ENCODE measurements at places on chromosomes 2 and 18.
A peak's percentile ranks its signal among the peaks of the same experiment; 100 is the strongest.

- no peak for DNase-seq
These were observed 53.6 kb upstream of the SLC14A1 start for GRCh38 chr18:45670281-45670962.

DNA sequence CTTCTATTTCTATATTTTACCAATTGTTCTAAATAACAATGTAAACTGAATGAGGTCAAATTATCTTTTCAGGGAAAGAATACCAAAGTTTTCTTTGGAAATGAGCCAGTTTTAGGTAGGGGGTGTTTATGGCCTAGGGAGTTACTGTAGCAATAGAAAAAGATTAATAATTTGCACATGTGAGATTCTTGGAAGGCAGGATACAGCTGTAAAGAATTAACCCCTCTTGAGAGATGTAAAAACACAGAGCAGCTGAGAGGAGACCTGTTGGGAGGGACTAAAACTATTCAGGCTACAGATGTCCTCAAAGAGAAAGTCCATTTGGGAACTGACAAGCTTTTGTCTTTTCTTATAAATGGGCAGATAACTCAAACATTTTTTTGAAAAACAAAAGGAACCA, 182.2 kb downstream of the FIGN start:
- peak; percentile 28 for DNase-seq

DNA sequence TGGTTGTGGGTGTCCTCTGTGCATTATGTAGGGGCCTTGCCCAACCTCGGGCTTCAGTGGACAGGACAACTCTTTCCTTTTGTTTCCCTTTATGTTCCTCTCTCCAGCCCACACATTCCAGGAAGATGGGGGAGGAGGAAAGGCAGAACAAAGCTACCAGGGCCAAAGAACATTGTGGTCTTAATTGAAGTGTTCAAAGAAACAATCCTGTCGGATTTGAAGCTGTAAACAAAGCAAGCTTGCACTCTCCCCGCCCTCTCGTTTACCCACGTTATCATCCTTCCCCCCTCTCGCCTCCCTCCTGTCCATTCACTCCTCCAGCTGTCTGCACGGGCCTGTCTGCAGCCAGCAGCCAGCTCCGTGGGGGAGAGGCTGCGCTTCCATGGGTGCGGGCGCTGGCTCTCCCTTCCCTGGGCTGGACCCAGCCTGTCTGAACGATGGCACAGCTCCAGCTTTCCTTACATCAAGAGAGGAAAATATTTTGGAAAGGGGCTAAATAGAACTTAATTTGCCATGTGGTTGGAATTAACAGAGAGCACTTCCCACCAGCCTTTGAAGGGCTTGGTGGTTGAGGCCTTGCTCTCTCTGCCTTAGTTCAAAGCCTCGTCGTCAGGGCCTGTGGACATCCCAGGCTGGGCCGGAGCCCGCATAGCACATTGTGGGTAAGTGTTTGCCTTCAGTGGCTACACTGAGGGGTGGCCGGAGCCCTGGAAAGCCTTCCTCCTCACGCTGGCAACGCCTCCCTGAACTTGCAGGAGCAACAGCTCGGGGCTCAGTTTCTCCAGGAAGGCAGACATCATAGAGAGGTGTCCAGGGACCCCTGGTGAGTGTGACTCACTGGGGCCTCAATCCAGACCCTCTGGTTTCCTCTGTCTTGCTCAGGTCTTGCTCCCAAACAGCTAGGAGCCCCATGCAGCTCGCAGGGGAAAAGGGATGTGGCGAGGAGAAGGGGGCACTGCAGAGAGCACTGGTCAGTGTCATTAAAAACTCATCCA, 60.6 kb upstream of the HS6ST1 start:
- DNase-seq = peak; percentile 32

DNA sequence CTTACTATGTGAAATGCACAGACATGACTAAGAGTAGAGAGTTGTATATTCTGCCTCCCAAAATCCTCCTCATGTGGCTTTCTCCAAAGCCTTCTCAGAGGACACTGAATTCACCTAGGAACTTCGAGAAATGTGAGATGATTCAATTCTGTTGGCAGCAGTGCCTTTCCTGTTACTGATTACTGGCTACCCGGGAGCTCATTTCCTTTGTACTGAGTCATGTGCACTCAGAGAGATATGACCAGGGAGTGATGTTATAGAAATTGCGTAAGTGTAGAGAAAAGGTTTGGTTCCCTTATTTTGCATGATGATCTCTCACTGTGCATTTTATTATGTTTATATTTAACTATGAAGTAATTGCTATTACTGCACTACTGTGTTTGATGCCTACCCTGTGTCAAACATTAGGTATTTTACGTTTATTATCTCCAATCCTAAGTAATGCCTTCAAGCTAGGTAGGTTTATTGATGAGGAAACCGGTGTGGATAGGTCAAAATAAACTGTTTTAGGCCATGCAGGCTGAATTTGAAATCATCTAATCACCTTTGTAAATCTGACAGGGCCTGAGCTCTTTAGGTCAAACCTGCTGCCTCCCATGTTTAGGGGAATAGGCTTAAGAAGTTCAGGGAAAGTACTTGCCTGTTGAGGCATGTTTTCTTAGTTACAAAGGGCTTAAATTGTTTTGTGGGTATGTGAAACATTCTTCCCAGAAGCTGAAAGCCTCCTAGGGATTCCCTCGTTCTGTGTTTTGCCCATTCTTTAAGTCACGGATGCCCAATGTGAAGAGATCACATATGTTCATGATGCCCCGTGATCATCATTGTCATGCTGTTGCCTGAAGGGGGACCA, 86.8 kb downstream of the FMNL2 start:
- peak; percentile 84 for DNase-seq

- DNase-seq = no peak
These were observed 588 bp downstream of the OTX1 start for GRCh38 chr2:63051042-63051794.

- no peak for DNase-seq
These were observed 51.7 kb upstream of the ACVR2A start for GRCh38 chr2:147792966-147793617.

DNA sequence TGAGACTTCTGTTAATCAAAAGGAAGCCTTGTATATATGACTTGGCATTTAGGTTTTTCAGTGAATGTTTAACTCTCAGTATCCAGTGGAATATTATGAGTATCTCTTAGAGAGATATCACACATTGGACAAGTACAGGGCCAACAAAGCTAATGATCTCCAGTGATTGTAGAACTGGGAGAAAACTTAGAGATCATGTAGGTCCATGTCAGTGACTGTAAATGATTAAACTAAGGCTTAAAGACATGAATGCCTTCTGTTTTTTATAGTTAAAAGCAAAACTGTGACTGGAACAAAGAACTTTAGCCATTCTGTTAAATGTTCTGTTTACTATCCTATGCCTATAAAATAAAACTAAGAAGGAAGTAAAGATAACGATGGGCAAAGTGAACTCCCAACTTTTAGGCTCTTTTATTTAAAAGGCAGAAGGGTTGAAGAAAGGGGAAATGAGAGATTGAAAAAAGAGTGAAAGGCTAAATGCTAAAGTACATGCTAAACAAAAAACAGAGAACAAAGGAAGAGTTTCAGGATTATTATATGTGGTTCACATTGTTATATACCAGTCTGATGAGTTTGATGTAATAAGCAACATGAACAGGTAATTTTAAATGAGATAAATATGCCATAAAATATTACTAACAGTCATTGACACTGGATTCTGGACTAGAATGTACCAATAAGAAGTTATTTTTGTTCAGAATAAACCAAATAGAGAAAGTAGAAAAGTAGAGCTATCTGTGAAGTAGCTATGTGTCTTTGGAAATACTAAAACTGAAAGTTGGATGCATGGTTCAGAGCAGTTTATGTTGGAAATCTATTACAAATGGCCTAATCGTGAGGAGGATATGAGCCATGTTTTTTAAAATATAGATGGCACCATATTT, 37.1 kb upstream of the TNFRSF11A start:
- no peak for DNase-seq

DNA sequence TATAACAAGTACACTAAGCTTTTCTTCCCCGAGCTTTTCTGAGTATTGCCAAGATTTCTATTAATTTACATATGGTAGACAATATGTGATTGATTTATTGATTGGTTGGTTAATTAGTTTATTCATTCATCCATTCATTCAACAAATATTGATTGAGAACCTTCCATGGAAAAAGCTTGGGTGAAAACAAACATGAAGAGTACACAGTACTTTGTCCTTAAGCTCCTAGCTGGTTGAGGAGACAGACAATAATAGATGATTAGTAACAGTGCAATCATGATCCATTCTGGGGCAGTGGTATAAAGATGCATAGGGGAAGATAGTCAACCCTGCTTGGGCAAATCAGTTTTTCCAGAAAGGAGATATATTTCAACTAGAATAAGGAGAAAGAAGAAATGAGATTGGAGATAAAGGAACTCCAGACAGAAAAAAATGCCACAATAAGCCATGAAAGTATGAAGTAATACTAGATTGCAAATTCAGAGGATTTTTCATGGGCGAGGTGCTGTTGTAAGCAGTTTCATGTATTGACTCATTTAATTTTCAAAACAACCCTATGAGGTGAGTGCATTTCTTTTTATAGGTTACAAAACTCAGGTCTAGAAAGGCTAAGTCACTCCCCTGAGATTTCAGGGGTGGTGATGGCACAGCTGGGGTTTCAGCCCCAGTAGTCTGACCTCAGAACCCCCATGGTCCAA, 129.5 kb downstream of the RND3 start:
- DNase-seq = no peak

DNA sequence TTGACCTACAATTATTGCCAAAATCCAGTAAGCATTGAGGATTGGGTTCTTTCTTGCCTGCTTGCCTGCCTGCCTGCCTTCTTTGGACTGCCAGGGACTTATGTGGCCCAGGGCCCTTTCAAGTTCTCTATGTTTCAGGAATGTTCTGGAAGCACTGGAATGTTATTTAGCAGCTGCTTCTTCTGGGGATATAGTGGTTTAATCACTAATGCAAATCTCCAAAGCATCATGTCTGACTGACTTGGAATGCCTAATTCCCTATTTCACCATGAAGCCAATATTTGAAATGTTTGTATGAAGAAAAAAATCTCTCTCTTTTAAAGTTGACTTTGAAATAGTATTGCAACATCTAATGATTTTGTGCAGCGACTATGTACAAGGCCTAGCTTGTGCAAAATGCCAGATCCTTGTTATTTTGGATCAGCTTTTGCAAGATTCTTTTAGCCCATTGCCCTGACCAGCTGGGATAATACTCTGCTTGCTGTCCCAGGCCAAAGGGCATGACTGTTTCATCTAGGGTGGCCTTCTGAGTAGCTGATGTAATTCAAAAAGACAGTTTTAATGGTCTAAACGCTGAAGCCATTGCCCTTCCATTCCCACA, 204.6 kb downstream of the RND3 start:
- peak; percentile 54 for DNase-seq

DNA sequence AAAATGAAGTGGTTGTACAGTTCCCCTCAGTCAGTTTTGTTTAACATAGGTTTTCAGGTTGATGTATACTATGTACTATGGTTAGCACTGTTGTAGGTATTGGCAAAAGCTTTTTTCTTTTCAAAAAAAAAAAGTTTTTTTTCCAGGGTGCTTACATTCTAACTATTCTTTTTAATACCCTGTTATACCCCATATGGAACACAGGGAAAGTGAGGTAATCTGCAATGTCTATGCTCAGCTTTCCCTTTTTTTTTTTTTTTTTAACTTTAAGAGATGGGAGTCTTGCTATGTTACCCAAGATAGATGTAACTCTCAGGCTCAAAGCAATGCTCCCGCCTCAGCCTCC, 590 bp upstream of the CCDC138 start:
- DNase-seq = no peak

DNA sequence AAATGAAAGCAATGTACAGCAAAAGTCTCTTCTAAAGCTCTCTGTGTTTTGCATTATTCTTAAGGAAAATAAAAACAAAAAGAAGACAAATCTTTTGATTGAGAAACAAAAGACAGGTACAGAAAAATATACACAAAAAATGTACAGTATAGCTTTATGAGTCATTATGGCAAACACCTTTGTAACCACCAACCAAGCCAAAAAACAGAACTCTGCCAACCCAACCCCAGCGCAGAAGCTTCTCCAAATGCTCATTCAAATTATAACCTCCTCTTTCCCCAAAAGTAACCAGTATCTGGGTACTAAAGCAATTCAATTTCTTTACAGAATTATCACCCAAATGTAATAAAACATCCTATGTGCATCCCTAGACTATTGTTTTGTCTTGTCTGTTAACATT, 255.9 kb upstream of the STON1 start:
- DNase-seq = no peak

GRCh38 chr2:240561325-240561971, 1.3 kb downstream of the DUSP28 start:
- peak; percentile 39 for DNase-seq

DNA sequence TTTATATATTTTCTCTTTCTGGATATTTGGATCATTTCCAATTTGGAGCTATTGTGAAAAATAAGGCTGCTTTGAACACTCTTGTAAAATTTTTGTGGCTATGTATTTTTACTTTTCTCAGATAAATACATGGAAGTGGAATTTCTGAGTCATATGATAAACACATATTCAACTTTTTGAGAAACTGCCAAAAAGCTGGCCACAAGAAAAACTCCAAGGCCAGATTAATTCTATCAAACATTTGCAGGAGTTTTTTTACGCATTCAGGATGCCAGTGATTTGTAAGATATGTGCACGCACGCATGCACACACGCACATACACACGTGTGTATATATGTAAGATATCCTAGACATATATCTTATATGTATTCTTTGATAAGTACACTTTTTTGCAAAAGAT, 477.5 kb upstream of the SPHKAP start:
- DNase-seq = peak; percentile 49

GRCh38 chr2:175737722-175738361, 264.2 kb downstream of the LNPK start:
- no peak for DNase-seq

GRCh38 chr2:124149571-124149970, 124.5 kb downstream of the CNTNAP5 start:
- DNase-seq = no peak

- DNase-seq = no peak
These were observed 28.1 kb downstream of the PTPN2 start for GRCh38 chr18:12855916-12856315.

GRCh38 chr2:108594982-108595464, 60.8 kb downstream of the LIMS1 start:
- DNase-seq = peak; percentile 87

DNA sequence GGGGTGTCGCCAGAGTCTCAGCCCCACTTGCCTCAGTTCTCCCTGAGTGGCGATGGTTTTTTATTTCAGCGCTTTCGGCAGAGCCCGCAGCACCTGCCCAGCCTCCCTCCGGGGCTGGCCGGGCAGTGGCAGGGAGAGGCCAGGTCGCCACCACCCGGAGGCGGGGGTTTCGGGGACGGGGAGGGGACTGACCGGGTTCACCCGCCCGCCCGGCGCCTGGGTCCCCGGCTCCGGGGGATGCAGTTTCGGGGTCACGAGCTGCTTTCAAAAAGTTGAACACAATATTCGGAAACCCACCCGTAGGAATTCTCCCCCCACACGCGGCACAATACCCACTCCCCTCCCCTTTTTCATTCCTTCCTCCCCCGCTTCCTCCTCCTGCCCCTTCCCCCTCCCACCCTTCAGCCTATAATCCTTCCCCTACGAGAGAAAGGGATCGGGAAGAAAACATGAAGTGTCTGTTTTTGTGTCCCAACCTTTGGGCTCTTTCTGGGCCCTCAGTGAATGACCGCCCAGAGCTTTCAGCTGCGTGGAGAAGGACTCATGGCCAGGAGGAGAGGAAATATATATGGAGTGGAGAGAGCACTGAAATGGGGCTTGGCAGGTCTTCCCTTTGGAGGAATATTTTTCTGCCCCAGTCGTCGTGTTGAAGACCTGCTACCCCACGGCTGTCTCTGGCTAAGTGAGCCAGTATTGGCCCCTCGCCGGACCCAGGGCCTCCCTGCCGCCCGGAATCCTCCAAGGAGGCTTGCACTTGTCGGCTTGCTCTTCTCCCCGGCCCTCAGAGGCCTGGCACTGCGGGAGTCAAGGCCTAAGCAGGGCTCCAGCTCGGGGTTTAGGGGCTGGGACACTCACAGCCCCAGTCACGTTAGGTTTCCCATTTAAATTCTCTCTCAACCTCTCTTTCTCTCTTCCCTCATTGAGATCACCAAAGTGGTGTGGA, 2.1 kb upstream of the SIX3 start:
- DNase-seq = no peak
